ENCODE measurements at places on chromosomes 4 and X. TPM values are rescaled to one million over a fixed set of nuclear protein-coding genes. Genes with fewer than 3 reads are reported as not detected.

DNA sequence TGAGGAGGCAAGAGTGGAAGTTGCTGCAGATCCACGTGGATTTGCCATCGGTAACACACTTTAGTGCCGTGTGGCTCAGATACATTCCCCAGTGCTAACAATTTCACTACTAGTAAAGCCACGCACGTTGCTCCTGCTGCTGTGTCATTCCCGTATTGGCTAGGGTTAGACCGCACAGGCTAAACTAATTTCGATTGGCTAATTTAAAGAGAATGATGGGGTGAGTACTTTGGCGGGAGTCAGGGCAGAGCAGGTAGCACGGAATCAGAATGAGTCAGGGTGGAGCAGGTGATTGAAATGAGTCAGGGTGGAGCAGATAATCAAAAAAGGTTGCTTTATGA, 1337.5 kb downstream of the FSTL5 start:
- no peaks in the 10 kb centered on the region for H3K27me3 ChIP-seq
- H3K36me3 ChIP-seq = no peaks in the 10 kb centered on the region
- H3K4me1 ChIP-seq = no peaks in the 10 kb centered on the region

DNA sequence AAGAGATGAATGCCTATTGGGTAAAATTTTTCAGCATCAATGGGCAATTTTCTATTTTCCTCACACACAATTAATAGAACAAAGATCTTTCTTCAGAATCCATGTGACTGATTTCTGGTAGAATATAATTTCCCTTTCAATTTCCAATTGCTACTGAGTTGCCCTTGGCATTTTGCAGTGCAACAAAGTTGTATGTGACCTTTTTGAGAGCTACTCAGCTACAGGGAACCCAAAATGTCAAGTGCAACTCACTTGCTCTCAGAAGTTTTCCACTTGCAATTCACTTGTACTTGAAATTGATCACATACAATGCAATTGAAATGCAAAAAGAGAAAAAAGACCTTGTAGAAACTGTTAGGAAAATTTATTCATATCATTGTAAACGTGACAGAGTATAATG, 245.5 kb downstream of the BANK1 start:
- H3K27ac ChIP-seq = no peak overlapping the region
- no peaks in the 10 kb centered on the region for H3K27me3 ChIP-seq
- DNase-seq = no peak
- H3K4me3 ChIP-seq = no peak overlapping the region

DNA sequence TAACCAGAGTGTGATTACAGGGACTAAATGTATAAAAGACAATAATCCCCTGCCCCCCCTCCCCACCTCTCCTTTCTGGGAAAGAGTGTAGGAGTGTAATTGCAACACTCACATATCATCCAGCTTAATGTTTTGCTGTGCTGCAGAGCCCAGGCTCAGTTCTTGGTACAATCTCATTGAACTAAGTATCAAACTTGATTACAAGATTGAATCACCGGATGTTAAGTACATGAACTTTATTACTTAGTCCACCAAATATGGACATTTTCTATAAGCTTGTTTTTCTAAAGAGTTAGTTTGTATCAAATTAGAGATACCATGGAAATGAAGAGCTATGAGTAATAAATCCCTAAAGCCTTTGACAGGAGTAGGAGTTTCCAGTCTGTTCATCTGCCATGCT, 559.1 kb downstream of the ZNF674 start:
- no peaks in the 10 kb centered on the region for H3K27me3 ChIP-seq
- DNase-seq = no peak

DNA sequence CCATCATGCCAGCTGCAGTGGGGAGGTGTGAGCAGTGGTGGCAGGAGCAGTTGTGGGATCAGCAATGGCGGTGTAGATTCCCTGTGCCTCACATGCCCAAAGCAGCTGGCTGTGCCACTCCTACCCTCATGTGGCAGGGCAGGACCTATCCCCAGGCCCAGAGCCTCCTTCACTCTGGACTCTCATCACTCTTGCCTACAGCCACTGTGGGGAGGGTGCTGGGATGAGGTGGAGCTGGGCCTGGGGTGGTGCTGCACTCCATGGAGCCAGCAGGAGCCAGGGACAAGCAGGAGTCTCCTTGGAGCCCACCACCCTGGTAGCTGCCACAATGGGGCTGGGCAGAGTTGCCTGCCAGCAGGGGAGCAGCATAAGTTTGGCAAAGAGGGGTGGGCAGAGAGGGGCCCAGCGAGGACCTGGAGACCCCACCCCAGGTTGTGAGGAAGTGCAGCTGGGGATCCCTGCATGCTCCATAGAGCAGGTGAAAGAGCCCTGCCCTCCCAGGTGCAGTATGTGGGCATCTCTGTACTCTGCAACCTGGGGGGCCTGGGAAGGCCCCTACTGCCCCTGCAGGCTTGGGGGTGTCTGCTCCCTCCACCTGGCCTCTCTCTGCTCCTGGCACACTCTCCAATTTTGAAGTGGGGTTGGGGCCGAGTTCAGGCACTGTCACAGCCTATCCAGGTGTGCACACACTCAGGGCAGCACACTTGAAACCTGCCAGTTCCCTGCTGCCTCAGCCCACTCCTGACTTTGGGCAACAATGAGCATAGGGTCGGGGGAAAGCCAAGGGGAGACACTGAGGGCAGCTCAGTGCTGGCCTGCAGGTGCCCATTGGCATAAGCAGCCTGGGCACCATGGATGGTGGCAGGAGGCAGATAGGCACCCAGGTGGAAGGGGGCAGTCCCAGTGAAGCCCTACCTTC, 74.0 kb upstream of the INTU start:
- H3K4me1 ChIP-seq = no peaks in the 10 kb centered on the region
- no peaks in the 10 kb centered on the region for H3K36me3 ChIP-seq
- no peaks in the 10 kb centered on the region for H3K27me3 ChIP-seq
- no peak for DNase-seq

GRCh38 chr4:90357117-90357710, 230.0 kb downstream of the CCSER1 start:
- H3K4me3 ChIP-seq = no peak overlapping the region
- H3K27me3 ChIP-seq = no peaks in the 10 kb centered on the region
- no peak overlapping the region for H3K27ac ChIP-seq
- H3K4me1 ChIP-seq = no peaks in the 10 kb centered on the region
- H3K36me3 ChIP-seq = no peaks in the 10 kb centered on the region

Gene EIF4E
- 166 TPM for total RNA-seq

GRCh38 chrX:113933931-113934330, 650.0 kb upstream of the HTR2C start:
- peaks cover 75% of the 10 kb centered on the region for H3K36me3 ChIP-seq
- H3K4me3 ChIP-seq = no peak overlapping the region
- H3K27me3 ChIP-seq = no peaks in the 10 kb centered on the region
- H3K4me1 ChIP-seq = peaks cover 4% of the 10 kb centered on the region
- no peak overlapping the region for H3K27ac ChIP-seq
- DNase-seq = no peak

- DNase-seq = no peak
- H3K27ac ChIP-seq = no peak overlapping the region
- H3K4me1 ChIP-seq = no peaks in the 10 kb centered on the region
- peaks cover 6% of the 10 kb centered on the region for H3K36me3 ChIP-seq
- H3K27me3 ChIP-seq = no peaks in the 10 kb centered on the region
Measured at GRCh38 chr4:184282251-184282713, 64.6 kb upstream of the ENPP6 start.

GRCh38 chrX:74270393-74270792, 33.6 kb upstream of the ZCCHC13 start:
- peaks cover 14% of the 10 kb centered on the region for H3K36me3 ChIP-seq
- DNase-seq = no peak
- no peak overlapping the region for H3K4me3 ChIP-seq

- no peaks in the 10 kb centered on the region for H3K27me3 ChIP-seq
- no peak for DNase-seq
- no peak overlapping the region for H3K4me3 ChIP-seq
- no peak overlapping the region for H3K27ac ChIP-seq
- no peaks in the 10 kb centered on the region for H3K36me3 ChIP-seq
Measured at GRCh38 chr4:165175879-165176278, 31.5 kb upstream of the KLHL2 start.

- H3K4me1 ChIP-seq = peaks cover 3% of the 10 kb centered on the region
- no peaks in the 10 kb centered on the region for H3K27me3 ChIP-seq
- peaks cover 11% of the 10 kb centered on the region for H3K36me3 ChIP-seq
- no peak overlapping the region for H3K4me3 ChIP-seq
- no peak for DNase-seq
Measured at GRCh38 chr4:185576962-185577950, 41.9 kb upstream of the PDLIM3 start.

DNA sequence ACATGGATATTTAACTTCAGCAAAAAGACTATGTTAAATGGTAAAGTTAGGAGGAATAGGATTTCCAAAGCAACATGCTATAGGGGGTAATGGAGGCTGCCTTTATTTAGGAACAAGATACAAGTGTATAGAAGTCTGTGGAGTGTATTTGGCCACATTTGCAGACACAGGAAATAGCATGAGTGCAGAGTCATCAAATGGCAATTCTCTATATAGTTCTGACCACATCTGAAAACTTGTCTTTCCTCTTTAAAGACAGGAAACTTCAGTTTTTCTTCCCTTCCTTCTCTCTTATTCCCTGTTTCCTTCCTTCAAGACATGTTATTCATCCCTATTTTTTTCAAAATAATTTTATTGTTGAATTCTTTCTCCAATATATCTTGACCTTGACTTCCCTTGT, 119.3 kb upstream of the PITX2 start:
- DNase-seq = no peak
- H3K4me3 ChIP-seq = no peak overlapping the region
- H3K36me3 ChIP-seq = no peaks in the 10 kb centered on the region
- H3K27me3 ChIP-seq = no peaks in the 10 kb centered on the region
- no peaks in the 10 kb centered on the region for H3K4me1 ChIP-seq

Gene OTC
- total RNA-seq = not detected

Gene LIAS
- total RNA-seq = 18.5 TPM
